ENCODE measurements at places on chromosomes 6 and 20.

GRCh38 chr6:110357298-110357663 is 868 bp downstream of the METTL24 start:
- no peak for DNase-seq

DNA sequence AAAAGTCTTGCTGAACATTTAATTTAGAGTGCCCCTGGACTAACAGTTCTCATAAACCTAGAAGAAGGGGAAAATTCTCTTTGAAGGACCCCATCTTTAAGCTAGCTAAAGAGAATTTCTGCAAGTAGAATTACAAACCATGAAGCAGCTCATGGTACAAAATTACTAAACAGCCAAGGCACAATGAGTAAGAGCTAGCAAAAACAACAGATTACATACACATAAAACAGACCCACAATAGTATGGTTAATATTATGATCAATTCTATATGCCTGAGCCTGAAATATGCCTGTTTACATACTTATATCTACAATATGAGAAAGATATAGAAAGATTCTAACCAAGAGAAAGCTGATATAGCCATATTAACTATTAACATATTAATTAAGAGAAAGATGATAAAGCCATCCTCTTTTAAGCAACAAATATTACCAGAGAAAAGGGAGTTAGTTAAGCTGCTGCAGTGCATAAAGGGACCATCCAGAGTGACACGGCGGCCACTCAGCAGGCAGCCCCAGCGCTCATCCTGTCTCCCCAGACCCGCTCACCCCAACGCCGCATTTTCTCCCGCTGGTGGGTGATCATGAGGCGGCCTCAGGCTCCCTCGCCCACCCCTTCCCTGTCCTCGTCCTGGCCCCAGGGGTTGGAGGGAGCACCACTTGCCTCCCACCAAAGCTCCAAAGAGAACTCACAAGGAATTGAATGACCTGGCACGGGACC is 98.4 kb upstream of the CARMIL1 start:
- DNase-seq: no peak

DNA sequence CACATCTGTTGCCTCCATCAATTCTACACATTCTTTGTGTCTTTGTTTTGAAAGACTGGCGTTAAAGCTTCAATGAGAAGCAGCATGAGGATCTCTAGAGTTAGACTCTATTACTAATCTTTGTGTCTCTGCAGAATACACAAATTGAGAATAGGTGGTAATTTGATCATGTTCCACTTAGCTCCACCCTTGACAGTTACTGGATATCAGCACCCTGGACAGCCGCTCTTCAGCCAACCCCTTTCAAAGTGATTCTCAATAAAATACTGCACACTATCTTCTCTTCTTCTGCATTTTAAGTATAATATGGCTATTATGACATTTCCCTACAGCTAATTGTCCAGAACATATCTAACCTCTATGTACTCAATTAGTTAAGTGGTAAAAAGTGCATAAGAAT is 54.3 kb upstream of the CNR1 start:
- no peak for DNase-seq

DNA sequence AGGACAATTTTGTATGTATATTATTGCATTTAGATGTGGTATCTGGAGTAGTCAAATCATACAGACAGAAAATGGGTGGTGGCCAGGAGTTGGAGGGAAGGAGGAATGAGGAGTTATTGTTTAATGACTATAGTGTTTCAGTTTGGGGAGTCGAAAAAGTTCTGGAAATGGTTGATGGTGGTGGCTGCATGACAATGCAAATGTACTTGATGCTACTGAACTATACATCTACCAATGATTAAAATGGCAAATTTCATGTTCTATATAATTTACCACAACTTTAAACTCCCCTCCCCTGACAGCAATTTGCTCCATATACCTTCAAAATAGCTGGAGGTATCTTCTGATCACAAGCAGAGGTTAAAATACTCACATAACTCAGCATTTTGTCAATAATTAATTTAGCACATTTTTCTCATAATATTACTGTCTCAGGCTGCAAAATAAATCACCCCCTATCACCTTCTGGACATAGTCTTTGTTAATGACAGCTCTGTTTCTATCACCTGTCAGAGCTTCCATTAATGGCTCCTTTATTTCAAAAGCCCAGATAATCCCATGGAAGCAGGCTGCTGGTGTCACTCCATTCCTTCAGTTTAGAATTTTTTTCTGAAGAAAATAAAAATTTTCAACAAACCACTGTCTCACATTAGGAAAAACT is 25.7 kb upstream of the RHAG start:
- no peak for DNase-seq

DNA sequence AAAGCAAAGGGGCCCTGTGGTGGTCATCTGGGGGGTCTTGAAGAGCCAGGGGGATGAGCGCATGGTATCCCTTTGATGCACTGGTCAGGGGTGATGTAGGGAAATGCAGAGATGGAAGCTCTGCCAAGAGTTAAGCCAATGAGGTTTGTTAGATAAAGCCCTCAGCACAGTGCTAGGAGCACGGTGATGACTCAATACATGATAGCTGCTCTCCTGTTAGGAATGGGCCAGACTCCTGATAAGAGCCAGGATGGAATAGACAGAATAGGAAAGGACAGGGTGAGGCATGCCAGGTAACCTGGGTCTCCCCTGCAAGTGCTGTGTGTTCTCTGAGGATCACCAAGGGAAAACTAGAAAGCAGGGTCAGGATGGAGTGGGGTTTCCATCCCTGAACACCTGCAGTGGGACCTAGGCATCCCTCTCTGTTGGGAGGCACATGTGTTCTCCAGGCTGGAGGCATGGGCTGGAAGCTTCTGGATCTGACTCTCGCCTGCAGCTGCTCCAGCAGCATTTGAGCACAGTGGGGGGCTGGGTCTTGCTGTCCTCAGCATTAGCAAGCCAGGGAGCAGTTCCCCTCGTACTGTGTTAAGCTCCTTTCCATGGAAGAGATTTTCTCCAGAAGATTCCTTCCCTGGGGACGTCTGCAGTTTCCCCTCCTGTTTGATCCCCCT is 71.8 kb upstream of the TIAM2 start:
- DNase-seq: no peak

DNA sequence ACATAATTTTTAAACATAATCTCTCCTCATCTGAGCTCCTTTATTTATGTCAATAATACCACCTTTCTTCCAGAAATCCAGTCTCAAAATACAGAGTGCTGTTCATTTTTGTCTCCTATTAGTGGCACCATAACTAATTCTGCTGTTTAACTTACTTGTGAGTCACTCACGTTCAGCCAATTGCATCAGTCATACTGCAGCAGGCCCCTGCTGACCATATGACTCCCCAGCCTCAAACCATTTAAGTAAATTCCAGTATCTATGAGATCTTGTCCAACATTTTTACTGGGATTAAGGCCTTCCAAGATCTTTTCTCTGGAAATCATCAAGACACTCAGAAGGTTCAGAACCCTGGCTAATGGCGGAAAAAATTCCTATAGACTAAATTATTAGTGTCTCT is 982.2 kb upstream of the MAP3K7 start:
- DNase-seq: no peak

- no peak for DNase-seq
Measured at GRCh38 chr20:4667371-4667773, 54.3 kb upstream of the PRND start.

GRCh38 chr20:48338717-48339116 is 489.1 kb downstream of the PREX1 start:
- DNase-seq: no peak

DNA sequence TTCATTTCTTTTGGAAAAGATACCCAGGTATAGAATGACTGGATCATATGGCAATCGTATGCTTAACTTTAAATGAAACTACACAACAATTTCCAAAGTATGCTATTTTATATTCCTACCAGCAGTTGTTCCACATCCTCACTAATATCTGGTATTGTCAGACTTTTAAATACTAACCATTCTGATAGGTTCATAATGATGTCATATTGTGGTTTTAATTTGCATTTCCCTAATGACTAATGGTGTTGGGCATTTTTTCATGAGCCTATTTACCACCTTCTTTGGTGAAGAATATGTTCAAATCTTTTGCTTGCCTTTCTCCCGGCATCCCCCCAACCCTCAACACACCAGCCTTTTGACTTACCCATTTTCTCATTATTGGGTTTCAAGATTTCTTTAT is 96.2 kb upstream of the HMGN3 start:
- no peak for DNase-seq

DNA sequence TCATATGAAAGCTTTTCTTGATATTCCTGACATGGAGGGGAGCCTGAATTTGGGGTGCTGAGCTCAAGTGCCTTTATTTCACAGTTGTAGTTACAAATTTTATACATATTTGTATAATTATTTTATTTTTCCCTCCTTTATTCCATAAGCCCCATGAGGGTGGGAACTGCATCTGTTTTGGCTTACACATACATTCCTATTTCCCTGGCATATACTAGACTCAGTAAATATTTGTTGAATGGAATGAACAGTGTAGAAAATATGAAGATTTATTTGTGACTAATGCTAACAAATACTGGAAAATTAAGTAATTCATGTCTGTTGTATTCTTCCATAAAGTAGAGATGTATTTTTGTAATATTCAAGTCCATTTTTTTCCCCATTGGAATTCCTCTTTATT is 127.1 kb downstream of the MYO6 start:
- DNase-seq: no peak

- DNase-seq: no peak
Measured at GRCh38 chr20:22690616-22691179, 106.3 kb upstream of the FOXA2 start.

DNA sequence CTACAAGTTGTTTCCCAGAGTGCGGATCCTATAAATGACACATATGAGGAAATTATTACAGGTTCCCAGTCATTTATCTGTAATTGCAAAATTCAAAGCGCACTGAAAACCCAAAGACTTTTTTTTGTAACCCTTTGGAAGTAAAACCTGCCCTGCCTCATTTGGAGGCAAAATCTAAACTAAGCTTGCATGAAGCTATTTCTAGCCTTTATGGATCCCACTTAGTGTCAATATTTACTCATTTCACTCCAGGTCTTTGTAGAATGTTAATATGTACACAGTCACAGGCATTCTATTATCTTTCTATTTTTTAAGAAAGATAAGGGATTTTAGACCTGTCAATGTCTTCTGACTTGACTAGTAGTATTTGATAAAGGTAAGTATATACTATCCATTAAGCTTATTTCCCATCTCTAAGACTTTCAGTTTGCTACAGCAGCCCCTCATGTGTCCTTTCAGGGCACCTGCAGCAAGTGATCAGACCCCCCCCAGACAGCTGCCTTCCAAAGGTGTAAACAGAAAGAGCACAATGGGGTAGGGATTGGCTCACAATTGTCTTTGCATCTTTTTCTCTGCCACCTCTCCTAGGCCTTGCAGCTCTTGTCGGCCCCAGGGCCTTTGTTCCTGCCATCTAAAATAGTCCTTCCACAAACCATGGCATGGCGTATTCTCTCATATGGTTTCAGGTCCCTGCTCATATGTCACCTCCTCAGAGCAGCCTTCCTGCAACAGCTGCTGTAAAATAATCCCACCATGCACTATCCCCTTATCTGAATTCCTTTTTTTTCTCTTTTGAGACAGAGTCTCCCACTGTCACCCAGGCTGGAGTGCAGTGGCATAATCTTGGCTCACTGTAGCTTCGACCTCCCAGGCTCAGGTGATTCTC is 1.3 kb upstream of the REPS1 start:
- DNase-seq: no peak

DNA sequence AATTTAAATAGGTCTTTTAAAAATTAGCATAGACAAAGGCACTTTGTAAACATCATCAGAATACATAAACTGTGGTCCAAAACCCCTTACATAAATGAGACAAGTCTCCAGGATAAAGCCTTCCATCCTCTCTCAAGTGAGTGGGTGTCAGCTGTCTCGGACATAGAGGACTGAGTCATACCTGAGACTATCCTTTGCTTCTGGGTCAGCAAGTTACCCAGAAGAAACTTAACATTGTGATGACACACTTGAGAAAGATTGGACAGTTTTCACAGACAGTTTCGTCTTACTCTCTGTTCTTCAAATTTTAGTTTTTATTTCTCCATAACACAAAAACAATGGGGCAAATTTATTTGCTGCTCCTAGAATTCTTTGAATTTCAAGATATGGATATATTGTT is 838.0 kb downstream of the DHX35 start:
- DNase-seq: no peak

GRCh38 chr6:159098636-159099106 is 53.9 kb upstream of the TAGAP start:
- DNase-seq: peak; percentile 68

GRCh38 chr6:166529586-166529985 is 56.9 kb downstream of the RAMACL start:
- DNase-seq: no peak

DNA sequence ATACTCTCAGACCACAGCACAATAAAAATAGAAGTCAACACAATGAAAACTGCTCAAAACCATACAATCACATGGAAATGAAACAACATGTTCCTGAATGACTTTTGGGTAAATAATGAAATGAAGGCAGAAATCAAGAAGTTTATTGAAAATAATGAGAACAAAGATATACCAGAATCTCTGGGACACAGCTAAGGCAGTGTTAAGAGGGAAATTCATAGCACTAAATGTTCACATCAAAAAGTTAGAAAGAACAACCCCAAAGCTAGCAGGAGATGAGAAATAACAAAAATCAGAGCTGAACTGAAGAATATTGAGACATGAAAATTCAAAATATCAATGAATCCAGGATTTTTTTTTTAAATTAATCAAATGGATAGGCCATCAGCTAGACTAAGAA is 183.3 kb downstream of the BACH2 start:
- no peak for DNase-seq

Measured in T follicular helper cell (primary cell).